ENCODE measurements at places on chromosomes 7 and 10.

- DNase-seq, result no peak
Observed at GRCh38 chr7:28847681-28848080, 110.4 kb downstream of the TRIL start.

- no peak for DNase-seq
Observed at GRCh38 chr7:38694326-38694725, 63.2 kb upstream of the AMPH start.

DNA sequence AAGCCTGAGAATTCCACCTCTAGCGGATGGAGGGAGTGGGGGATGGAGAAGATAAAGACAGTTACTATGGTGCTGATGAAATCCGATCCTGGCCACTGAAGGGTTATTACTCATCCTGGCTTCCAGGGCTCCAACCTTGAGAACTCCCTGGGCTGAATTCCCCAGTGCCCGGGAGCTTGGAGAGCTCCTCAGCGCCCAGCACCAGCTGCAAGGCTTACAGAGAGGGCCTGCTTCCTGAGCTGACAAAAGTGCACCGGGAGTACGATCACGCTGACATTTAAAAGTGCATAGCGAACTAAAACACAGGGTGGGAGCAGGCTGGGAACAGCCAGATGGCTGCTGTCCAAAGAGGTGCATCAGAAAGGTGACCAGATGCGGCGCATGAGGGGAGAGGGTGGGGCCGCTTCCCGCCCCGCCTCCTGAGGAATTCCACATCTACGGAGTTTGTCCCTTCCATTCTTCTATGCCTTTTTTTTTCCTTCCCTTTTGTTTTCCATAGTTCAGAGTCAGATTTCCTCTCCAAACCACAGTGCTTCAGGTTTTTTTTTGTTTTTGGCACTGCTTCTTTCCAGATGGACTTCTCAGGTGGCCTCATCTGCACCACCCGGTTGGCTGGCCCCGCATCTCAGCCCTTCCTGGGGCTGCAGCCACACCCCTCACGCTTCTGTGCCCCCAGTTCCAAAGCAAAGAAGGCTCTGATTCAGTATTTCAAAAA lies 62.4 kb upstream of the MKRN1 start:
- DNase-seq, result no peak

GRCh38 chr10:33794460-33794859 lies 460.0 kb upstream of the NRP1 start:
- no peak for DNase-seq

GRCh38 chr7:1341361-1342089 lies 108.9 kb downstream of the UNCX start:
- DNase-seq, result no peak

GRCh38 chr10:72625276-72625607 lies 637 bp downstream of the MICU1 start:
- no peak for DNase-seq

DNA sequence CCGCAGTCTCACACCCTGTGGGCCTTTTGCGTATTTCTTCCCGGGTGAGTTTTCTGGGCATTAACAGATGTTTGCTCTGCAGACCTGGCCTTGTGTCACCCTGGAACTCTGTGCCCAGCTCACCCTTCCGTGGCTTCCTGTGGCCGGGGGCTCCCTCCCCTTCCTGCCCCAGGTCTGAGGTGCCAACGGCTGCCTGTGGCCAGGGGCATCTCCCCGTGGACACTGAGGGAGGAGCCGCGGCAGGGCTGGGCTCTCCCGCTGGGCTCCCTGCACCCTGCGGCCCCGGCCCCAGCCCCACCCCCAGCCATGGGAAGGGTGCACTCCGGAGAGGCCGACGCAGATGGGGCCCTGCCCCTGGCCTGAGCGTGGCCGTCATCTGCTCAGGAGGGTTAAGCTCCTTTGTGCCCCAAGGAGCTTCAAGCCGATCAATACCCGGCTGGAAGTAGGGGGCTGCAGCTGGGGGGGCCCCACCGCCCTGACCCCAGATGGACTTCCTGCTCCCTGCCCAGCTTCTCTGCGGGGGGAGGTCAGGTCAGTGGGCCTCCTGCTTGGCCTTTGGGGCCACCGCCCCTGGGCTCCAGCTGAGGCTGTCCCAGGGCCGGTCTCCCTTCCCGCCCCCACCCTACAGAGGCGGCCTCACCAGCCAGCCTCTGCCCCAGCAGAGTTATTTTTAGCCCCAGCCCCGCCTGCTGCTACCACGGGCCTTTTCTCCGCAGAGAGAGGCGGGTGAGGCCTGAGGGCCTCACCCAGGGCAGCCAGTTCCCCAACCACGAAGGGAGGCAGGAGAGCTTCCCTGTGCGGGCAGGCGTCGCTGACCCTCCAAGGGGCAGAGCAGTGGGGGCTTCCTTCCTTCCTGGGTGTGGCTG lies 24.2 kb downstream of the PWWP2B start:
- no peak for DNase-seq

DNA sequence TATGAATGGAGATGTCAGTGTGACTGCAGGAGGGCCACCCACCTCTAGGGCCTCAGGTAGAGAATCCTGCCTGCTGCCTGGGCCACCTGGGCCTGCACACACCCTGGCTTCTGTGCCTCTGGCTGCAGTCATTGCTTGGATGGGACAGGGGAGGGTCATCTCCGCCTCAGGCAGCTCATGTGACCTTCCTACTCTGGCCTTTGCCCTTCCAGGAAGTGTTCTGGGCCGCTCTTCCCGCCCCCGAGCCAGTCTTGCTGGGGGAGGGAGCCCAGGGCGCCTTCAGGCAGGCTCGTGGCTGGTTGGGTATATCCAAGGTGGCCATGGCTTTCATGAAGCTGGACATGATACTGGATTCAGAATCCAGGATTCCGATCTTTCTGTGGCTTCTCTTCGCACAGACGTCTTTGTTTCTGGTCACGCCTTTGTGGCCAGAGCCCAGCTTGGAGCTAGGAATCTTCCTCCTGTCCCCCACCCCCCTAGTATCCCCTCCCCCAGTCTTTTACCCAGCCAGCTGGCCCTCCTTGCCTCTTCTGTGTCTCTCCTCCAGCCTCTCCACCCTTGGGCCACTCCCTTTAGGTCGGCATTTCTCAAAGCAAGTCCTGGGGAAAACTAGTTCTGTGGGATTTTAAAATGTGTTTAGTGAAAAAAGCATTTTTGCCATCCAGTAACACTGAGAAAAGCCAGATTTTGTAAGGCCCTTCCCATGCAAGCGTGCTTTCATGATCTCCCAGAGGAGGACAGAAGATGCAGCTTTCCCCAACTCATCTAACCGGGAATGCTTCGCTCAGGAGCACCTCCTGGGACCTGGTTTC lies 119.6 kb downstream of the ZMIZ1 start:
- no peak for DNase-seq

DNA sequence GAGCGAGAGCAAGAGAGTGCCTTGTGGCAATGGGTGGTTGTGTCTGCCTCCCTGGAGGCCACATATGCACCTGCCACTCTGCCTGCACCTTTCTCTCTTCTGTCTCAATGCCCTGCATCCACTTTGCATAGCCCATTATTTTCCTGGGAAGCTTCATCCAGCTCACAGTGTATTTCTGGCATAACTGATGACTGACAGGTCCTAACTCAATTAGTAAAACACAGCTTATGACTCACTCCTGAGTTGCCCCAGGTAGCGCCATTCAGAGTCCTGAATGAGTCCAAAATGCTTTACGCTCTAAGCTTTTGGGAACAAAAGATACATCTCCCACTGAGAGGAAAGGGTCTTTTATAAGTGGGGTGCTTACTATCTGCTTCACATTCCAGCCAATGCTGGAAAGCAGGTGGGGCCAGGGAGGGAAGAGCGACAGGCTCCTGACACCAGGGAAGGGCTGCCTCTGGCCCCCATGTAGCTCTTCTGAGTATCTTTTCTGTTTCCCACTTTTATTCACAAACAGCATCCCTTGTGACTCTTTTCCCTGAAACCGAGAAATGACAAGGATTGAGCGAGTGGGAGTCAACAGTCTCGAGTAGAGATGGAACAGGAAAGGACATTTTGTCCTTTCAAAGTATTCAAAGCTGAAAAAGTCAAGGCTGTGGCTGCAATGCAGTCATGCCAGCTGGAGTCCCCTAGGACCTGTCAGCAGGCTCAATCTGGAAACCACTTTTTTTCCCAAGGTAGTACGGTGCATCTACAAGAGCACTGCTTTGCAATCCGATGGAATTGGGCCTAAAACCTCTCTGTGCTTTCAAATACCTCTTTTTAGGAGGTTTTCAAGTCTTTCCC lies 479.3 kb upstream of the PODXL start:
- no peak for DNase-seq

DNA sequence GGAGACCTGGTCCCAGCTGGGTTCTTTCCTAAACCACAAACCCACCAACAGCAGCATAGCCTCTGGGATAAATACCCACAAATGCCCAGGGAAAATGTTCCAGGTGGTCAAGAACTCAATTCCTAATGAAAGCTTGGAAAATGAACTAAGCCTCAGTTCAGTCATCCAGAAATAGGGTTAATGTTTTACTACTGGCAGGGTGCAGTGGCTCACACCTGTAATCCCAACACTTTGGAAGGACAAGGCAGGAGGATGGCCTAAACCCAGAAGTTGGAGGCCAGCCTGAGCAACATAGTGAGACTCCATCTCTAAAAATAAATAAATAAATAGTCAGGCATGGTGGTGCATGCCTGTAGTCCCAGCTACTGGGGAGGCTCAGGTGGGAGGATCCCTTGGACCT lies 82.2 kb downstream of the SVOPL start:
- no peak for DNase-seq

Measured in stimulated activated CD4-positive, alpha-beta T cell treated with anti-CD3 and anti-CD28 coated beads, Interleukin-1b, Interleukin-23, amount 100 ng/mL, for 1 hour (primary cell).